ENCODE measurements at places on chromosomes 6 and 20.

DNA sequence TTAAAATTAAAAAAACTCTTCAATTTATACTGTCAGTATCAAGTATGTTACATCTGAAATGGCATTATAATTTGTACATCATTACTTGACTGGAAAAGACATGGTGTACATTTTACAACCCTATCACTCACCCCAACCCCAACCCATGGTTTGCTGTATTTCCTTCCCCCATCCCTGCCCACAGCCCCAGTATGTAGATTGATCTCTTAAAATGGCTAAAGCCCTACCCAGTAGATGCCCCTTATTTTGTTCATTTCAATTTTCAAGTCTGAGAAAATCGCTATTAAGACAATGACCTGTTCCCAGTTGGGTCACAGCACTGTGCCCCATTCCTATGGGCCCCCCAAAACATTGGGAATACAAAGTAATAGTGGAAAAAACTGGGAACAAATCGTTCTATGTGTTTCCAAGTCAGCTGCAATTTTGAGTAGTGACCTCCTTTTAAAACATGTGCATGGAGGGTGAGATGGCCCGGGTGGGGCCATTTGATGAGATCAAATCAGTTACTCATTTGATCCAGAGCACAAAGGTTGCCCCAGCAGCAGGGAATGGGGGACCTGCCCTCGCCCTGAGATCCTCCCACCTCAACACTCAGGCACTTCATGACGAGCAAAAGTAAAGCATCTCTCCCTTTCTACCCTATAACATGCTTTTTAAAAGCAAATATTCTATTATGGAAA, 13.3 kb downstream of the EZR start:
- no peak for DNase-seq

DNA sequence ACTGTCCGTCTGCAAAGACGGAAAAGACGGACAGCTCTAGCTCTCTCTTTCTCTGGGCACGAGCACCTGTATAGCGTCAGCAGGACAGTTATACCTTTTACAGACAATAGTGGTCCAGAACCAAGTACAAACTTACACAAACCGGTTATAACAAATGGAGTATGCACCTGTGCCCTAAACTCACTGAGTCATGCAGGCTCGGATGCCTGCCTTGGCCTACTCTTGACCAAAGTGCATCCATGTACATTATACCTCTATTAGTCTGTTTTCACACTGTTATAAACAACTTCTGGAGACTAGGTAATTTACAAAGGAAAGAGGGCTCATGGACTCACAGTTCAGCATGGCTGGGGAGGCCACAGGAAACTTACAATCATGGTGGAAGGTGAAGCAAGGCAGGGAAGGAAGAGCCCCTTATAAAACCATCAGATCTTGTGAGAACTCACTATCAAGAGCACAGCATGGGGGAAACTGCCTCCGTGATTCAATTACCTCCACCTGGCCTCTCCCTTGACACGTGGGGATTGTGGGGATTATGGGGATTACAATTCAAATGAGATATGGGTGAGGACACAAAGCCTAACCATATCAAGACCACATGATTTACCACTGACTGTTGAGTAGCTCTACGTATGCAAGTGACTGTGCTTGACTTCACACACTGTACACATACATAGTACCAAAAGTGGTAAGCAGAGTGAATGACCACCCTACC, 23.1 kb downstream of the MAN1A1 start:
- no peak for DNase-seq

- DNase-seq: no peak
Measured at GRCh38 chr20:25487306-25487705, 79.8 kb downstream of the GINS1 start.

DNA sequence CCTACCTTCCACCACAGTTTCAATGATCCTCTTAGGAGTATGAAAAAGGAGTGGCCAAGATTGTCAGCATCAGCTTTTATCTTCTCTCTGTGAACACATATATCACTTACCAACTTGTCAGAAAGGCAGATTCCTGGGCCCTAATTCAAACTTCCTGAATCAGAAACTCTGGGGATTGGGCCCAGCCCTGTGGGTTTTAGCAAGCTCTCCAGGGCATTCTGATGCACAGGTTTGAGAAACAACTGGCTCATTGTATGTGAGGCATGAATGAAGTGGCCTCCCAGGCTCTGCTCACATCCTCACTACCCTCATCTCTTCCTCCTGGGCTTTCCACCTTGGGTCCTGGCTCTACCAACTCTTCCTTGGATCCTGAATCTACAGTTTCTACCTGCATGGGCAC, 13.2 kb upstream of the THBD start:
- DNase-seq: no peak

GRCh38 chr6:34709386-34709785, 12.8 kb upstream of the ILRUN start:
- DNase-seq: peak; percentile 64

- DNase-seq: no peak
Measured at GRCh38 chr20:40414843-40415615, 274.0 kb downstream of the MAFB start.

- no peak for DNase-seq
Measured at GRCh38 chr6:43730634-43731033, 39.4 kb upstream of the VEGFA start.

DNA sequence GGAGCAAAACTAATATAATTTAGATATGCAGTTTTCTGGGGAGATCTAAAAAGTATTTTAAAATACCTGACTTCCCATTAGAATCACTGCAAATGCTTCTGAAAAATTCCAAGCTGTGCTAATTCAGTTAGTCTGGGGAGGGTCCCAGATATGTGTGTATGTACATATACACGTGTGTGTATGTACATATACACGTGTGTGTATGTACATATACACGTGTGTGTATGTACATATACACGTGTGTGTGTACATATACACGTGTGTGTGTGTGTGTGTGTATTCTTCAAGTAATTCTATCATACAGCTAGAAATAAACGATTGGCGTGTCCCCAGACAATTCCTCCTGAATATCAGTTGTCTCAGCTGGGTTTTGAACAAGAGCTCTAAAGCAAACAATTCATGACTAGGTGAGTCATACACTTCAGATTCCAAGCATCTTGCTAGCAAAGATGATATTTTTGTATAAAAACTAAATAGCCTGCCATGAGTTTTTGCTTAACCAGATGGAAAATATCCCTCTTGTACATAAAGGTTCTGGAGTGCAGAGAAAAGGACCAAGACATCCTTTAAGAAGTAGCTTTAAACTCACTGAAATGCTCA, 58.2 kb downstream of the SPACA1 start:
- DNase-seq: peak; percentile 12

DNA sequence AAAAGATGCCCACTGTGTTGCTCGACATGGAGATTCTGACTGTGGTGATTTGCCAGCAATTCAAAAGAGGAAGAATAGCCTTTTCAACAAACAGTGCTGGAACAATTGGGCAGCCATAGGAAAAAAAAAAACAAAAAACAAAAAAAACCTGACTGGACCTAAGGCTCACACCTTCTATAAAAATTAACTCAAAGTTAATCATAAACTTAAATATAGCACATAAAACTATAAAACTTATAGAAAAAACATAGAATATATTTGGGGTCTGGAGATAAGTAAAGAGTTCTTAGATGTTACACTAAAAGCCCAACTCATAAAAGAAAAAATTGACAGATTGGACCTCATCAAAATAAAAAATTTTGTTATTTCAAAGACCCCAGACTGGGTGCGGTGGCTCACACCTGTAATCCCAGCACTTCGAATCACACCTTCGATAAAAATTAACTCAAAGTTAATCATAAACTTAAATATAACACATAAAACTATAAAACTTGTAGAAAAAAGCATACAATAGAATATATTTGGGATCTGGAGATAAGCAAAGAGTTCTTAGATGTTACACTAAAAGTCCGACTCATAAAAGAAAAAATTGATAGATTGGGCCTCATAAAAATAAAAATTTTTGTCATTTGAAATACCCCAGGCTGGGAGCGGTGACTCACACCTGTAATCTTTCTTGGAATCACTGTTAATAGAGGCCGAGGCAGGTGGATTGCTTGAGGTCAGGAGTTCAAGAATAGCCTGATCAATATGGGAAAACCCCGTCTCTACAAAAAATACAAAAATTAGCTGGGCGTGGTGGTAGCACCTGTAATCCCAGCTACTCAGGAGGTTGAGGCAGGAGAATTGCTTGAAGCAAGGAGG, 115.6 kb upstream of the FAM83B start:
- DNase-seq: no peak

- no peak for DNase-seq
Measured at GRCh38 chr6:24818346-24818745, 19.6 kb upstream of the ARMH2 start.

DNA sequence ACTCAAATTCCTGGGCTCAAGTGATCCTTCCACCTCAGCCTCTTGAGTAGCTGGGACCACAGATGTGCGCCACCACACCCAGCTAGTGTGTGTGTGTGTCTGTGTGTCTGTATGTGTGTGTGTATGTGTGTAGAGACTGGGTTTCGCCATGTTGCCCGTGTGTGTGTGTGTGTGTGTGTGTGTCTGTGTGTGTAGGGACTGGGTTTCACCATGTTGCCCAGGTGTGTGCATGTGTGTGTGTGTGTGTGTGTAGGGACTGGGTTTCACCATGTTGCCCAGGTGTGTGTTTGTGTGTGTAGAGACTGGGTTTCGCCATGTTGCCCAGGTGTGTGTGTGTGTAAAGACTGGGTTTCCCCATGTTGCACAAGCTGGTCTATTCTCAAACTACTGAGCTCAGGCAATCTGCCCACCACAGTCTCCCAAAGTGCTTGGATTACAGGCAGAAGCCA, 28.3 kb downstream of the CDK5RAP1 start:
- DNase-seq: no peak

GRCh38 chr6:9620263-9620662, 794.6 kb downstream of the TFAP2A start:
- DNase-seq: peak; percentile 48

- no peak for DNase-seq
Measured at GRCh38 chr20:48308232-48308781, 519.5 kb downstream of the PREX1 start.

DNA sequence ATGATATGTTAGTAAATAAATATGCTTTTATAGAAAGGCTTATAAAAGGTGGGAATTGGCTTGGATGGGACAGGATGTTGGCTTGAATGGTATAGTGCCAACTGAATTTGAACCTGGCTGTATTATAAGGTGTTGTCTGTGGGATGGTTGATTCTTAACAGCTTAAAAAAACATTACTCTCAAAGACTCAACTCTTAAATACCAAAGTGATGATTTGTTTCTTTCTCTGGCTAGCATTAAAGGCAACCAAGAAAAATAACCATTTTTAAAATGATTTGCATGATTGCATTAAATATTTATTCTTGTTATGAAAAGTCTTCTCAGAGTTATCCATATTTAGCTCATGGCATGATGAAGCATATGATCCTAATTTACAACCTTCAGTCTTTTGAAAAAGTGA, 216.2 kb downstream of the RIMS1 start:
- peak; percentile 16 for DNase-seq

DNA sequence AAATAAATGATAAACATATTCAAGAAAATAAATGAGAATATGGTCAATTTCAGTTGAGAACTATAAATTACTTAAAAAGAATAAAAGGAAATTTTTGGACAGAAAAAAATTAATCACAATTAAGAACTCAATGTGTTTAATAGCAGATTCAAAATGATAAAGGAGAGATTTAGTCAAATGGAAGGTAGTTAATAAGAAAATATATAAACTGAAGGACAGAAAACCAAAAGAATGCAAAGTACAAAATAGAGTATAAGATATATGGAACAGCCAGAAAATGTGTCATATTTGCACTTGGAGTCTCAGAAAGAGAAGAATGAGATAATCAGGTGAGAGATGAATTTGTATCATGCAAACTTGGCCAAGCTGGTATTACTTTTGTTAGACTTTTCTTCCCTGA, 201.8 kb upstream of the ARID1B start:
- DNase-seq: no peak

- no peak for DNase-seq
Measured at GRCh38 chr6:44045672-44046015, 81.6 kb downstream of the MRPL14 start.

DNA sequence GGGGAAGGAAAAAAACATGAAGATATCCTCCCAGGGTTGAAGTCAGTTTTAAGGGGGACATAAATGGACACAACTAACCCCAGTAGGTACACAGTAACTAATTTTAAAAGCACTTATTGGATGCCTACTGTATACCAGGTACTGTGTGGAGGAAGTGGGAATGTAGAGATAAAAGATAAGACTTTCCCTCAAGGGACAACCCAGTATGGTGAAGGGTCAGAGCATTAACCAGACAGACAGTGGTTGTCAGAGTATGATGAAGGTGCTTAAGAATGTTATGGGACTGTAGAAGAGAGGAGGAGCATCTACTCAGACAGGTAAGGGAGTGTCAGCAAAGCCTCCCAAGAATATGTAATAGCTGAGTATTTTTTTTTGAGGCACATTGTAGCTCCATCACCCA, 906 bp downstream of the ABCF1 start:
- no peak for DNase-seq

GRCh38 chr20:22918286-22918983, 116.7 kb upstream of the SSTR4 start:
- no peak for DNase-seq

DNA sequence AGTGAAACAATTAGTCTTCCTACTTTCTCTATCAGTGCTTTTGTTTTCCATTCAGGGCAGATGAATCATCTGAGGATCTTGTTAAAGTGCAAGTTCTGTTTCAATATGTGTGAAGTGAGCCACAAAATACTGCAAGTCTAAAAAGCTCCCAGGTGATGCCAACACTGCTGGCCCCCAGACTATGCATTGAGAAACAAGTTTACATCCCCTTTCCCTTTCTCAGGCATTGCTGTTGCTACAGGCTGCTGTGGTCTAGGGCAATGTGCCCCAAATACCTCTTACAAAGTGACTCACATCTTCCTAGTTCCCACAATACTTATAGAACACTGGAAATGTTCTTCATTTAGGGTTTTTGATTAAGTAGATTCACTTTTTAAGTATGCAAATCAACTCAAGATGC, 31.8 kb downstream of the ABRACL start:
- peak; percentile 92 for DNase-seq

- no peak for DNase-seq
Measured at GRCh38 chr6:5442916-5443315, 181.6 kb downstream of the FARS2 start.

- DNase-seq: no peak
Measured at GRCh38 chr20:5090191-5090590, 29.6 kb downstream of the PCNA start.

GRCh38 chr20:63538204-63539091, 1.3 kb upstream of the PTK6 start:
- DNase-seq: no peak

GRCh38 chr20:58852543-58853271, at the start of gene GNAS:
Gene GNAS (plus strand): TSS chr20:58852716.
- DNase-seq: peak; percentile 27
